Thymus (tissue), 14 donors: ENCODE measurements at places on chromosomes 4 and X. TPM values are rescaled to one million over a fixed set of nuclear protein-coding genes. Genes with fewer than 3 reads are reported as not detected.

- H3K27me3 ChIP-seq, result no peaks in the 10 kb centered on the region
- no peaks in the 10 kb centered on the region for H3K36me3 ChIP-seq
- H3K4me1 ChIP-seq, result no peaks in the 10 kb centered on the region
- peak; percentile 47 for DNase-seq
Measured at GRCh38 chrX:119004920-119005524, 30.6 kb downstream of the LONRF3 start.

GRCh38 chrX:105168577-105168976, 51.9 kb downstream of the TEX13A start:
- no peaks in the 10 kb centered on the region for H3K27me3 ChIP-seq
- no peaks in the 10 kb centered on the region for H3K36me3 ChIP-seq
- H3K4me1 ChIP-seq, result no peaks in the 10 kb centered on the region
- no peak overlapping the region for H3K27ac ChIP-seq
- no peak overlapping the region for H3K4me3 ChIP-seq

DNA sequence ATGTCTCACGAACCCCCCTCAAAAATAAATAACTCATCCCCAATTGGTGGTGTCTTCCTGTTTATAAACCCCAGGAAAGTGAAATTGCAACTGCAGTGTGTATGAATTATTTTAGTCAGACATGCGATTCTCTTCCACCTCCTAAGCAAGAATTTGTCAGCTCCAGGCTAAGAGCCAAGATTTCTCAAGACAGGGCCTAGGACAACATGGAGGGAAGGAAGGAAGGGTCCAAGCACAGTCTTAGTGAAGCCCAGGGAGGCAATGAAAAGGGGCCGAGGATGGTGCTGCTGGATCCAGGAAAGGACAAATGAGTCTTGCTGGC, 20.0 kb downstream of the SH3KBP1 start:
- H3K4me1 ChIP-seq, result peaks cover 79% of the 10 kb centered on the region
- H3K27ac ChIP-seq, result peak overlapping the region; percentile 1
- H3K4me3 ChIP-seq, result no peak overlapping the region
- no peaks in the 10 kb centered on the region for H3K27me3 ChIP-seq

- H3K4me1 ChIP-seq, result no peaks in the 10 kb centered on the region
- no peaks in the 10 kb centered on the region for H3K36me3 ChIP-seq
- DNase-seq, result no peak
- no peak overlapping the region for H3K4me3 ChIP-seq
Measured at GRCh38 chr4:34371676-34372075, 1872.6 kb downstream of the ARAP2 start.

Gene THAP6
- 10.7 TPM for total RNA-seq

Gene F8A2
- not detected for total RNA-seq

Gene GIMD1
- total RNA-seq, result not detected
